Right atrium auricular region (tissue), 2 donors: ENCODE measurements at places on chromosomes 4 and X. TPM values are rescaled to one million over a fixed set of nuclear protein-coding genes. Genes with fewer than 3 reads are reported as not detected.

The ZIC3 gene
- total RNA-seq: not detected

DNA sequence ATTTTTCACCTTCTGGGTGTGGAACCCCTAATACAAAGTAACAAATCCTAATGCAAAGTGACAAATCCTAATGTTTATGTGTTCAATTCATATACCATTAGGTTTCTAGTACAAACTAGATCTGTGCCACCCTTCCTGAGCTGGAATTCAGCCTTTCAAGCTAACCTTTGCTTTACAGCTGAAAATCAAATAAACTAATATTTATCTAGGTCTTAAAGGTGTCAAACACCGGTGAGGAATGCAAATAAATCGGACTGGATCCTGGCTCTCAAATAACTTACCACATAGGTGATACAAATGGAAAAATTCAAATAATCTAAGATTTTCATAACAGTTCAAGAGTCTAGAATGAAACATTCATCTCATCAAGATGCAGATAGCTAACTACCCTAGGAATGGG is 11.6 kb downstream of the IRF2 start:
- no peak for DNase-seq
- no peaks in the 10 kb centered on the region for H3K27me3 ChIP-seq
- no peak overlapping the region for H3K27ac ChIP-seq
- H3K4me1 ChIP-seq: peaks cover 51% of the 10 kb centered on the region
- no peaks in the 10 kb centered on the region for H3K36me3 ChIP-seq

DNA sequence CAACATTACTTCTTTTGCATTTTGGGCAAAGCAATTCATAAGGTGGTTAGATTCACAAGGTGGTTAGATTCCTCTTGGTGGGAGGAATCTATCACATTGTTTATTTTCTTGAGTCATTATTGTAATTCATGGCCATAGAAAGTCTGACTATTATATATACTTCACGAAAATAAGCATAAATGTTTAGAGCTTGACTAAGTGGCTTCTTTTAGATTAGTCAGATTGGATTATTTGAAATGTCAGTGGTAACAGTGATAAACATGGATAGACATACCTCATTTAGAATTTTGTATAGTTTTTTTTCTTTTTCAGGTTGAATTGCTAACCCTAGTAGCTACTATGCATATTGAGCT is 24.9 kb upstream of the DYNLT3 start:
- no peak for DNase-seq
- H3K4me1 ChIP-seq: no peaks in the 10 kb centered on the region
- no peaks in the 10 kb centered on the region for H3K27me3 ChIP-seq
- H3K27ac ChIP-seq: no peak overlapping the region

DNA sequence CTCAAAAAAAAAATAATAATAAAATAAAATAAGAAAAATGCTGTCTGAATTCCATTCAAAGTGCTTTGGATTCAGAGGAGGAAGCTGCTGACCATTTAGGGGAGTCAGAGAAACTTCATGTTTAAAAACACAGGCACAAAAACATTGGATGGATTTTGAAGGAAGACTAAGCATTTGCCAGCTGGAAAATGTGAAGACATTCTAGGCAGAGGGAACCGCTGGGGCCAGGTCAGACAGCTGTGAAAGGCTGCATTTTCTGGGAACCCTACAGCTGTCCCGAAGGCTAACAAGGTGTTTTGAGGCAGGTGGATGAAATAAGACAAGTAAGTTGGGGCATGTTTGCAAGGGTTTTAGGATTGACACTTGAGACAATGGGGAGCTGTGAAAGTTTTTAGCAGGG is 38.6 kb downstream of the ING2 start:
- no peaks in the 10 kb centered on the region for H3K27me3 ChIP-seq
- no peaks in the 10 kb centered on the region for H3K4me1 ChIP-seq
- H3K4me3 ChIP-seq: no peak overlapping the region

- no peaks in the 10 kb centered on the region for H3K27me3 ChIP-seq
- H3K27ac ChIP-seq: no peak overlapping the region
- H3K4me1 ChIP-seq: peaks cover 16% of the 10 kb centered on the region
- H3K4me3 ChIP-seq: no peak overlapping the region
- DNase-seq: no peak
Measured at GRCh38 chr4:163164591-163164990, 2.1 kb downstream of the NAF1 start.

GRCh38 chrX:20441123-20441522 is 174.4 kb upstream of the RPS6KA3 start:
- no peak overlapping the region for H3K27ac ChIP-seq
- H3K36me3 ChIP-seq: no peaks in the 10 kb centered on the region
- no peaks in the 10 kb centered on the region for H3K27me3 ChIP-seq
- no peaks in the 10 kb centered on the region for H3K4me1 ChIP-seq
- no peak overlapping the region for H3K4me3 ChIP-seq
